ENCODE measurements at places on chromosomes 16 and 17.

- DNase-seq, result no peak
These were observed 7.8 kb downstream of the ST6GALNAC2 start for GRCh38 chr17:76577876-76578275.

- DNase-seq, result peak; percentile 73
These were observed 313 bp downstream of the UBTF start for GRCh38 chr17:44219108-44219615.

DNA sequence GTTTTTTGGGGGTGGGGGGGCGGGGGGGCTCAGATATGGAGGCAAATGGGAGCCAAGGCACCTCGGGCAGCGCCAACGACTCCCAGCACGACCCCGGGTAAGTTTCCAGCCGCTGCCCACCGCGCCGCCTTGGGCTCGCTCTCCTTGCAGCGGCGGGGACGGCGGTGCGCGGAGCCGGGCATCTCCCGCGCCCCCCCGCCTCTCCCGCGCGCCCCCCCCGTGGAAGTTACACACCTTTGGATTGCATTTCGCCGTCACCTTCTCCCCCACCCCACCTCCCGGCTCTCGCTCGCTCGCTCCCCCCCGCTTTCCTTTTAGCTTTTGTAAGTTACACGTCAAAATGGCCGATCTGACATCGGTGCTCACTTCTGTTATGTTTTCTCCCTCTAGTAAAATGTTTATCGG, 387 bp downstream of the MSI2 start:
- no peak for DNase-seq

GRCh38 chr16:64543441-64543840, 578.4 kb downstream of the CDH11 start:
- DNase-seq, result no peak

DNA sequence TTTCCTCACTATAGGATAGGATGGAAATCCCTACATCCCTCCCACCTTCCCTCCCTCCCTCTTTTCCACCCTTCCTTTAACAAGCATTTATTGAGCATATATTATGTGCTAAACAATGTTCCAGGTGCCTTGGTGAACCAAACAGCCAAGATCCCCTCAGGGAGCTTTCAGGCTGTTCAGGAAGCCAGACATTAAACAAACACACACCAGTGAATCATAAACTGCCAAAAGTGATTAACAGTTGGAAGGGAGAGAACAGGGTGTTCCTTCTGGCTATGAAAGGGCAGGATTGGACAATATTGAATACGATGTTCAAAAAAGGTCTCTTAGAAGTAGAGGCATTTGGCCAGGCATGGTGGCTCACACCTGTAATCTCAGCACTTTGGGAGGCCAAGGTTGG, 22.8 kb upstream of the CNEP1R1 start:
- DNase-seq, result no peak

DNA sequence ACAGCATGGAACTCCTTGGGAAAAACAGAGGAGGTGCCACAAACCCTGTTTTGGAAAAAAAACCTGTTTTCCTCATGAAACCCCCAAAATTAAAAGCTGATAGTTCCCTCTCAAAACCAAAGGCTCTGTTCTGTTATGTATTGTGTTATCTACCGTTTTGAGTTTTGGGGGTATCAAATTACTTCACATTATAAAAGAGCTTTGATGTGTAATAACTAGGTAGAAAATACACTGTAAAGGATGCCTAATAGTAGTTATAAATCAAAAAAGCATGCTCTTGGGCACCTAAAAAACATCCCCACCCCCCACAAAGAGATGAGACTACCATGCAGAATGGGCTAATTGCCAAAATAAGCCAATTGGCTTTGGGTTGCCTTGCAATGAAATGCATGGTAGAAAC, 30.8 kb downstream of the C16orf54 start:
- no peak for DNase-seq

GRCh38 chr17:65017207-65017774, 39.2 kb downstream of the GNA13 start:
- DNase-seq, result no peak

DNA sequence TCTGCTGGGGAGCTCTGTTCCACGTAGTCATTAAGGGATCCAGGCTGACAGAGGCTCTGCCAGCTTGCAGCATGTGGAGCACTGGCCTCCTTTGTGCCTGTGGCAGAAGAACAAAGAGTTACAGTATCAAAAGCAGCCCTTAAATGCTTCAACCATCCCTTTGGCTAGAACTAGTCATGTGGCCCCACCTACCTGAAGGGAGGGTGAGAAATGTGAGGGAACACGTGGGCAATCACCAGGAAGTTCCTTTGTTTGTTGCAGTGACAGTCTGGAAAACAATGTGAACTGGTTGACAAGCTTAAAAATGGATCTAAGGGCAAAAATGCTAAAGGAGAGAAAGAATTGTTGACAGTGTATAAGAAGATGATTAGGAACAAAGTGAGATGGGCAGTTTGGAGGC, 290.4 kb upstream of the HSBP1 start:
- no peak for DNase-seq

DNA sequence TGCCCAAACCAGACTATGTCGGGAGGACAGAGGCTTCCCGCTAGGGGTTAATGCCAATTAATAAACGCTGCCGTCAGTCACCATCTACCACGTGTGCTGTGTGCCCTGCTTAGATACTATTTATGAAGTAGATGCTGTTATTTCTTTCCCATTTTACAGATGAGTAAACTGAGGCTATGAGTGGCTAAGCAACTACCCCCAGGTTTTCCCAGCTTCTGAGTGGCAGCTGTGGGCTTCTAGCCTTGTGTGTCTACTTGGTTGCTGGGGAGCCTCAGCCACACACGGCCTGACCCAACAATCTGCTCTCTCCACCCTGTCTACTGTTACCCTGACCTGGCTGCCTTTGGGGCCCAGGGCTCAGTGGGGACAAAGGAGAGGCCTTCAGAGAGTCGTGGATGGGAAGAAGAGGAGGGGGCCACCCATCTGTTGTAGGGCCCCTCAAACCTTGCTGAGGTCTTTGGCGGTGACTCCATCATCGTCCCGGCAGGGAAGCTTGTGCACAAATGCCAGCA, 7.1 kb downstream of the GIT1 start:
- no peak for DNase-seq

- DNase-seq, result no peak
These were observed 5.8 kb upstream of the GSE1 start for GRCh38 chr16:85607321-85607765.

DNA sequence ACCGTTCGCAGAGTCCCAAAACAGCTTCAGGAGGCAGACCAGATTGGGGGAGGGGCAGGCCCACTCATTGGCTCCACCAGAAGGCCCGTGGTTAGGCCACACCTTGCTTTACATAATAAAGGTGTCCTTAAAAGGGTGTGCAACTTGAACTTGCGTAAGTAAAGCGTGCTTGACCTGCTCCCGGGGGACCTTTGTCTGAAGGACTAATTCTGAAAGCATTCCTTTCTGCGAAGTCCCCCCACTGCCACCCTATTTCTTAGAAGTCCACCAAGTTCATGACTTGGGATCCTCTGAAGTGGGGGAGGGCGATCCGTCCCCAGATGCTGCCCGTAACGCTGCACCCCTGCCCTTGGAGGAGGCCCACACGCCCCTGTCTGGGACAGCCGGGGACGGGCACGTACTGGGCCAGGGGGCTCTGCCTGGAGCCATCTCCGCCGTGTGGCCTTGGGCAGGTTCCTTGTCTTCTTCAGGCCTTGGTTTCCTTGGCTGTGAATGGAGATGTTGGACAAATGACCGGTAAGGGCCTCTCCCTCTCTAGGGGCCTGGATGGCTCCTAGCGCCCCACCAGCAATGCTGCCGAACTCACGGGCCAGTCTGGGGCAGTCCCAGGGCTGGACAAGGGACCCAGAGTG, 823 bp upstream of the ZNF469 start:
- no peak for DNase-seq

GRCh38 chr17:16044487-16044886, 44.9 kb downstream of the TTC19 start:
- no peak for DNase-seq

GRCh38 chr16:69476920-69477443, 52.6 kb downstream of the CYB5B start:
- DNase-seq, result no peak

DNA sequence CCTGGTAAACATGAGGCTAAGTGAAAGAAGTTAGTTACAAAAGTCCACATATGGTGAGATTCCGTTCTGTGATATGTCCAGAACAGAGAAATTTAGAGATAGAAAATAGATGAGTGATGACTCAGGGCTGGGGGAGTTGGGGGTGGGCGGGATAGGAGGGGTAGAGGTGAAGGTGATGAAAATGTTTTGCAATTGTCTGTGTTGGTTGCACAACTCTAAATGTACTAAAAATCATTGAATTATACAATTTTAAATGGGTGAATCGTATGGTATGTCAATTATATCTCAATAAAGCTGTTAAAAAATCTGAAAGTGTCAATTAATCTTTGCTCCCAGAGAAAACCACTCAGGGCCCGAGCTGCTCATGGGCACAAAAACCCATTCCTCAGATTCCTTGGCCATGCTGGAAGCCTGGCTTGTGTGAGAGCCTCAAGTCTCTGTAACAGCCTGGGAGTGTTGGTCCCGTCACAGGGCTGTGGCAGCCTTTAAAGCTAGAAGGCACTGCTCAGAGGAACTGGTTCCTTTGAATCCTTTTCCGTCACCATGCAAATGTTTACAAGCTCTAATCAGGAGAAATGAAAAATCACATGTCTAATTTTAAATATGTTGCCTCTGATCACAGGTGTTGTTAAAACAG, 225.3 kb downstream of the WWOX start:
- DNase-seq, result no peak

GRCh38 chr17:14452856-14453255, 152.0 kb downstream of the HS3ST3B1 start:
- no peak for DNase-seq

DNA sequence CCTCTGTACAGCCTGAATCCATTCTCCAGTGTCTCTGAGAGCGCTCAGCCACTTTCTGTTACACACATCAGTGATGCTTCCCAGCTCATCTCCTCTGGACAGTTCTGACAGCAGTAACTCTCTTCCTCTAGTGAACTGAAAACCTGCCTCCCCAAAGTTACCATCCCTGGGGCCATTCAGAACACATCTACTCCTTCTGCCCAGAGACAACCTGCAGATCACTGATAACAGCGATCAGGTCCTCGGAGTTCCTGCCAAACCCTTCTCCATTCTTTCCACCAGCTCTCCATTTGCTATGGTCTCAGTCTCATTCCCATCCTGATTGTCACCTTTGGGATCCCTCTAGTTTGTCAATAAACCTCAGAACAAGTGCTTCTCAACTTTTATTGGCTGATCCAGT, 7.3 kb downstream of the ZZEF1 start:
- DNase-seq, result no peak

GRCh38 chr16:2798723-2799204, 494 bp downstream of the PRSS41 start:
- no peak for DNase-seq

DNA sequence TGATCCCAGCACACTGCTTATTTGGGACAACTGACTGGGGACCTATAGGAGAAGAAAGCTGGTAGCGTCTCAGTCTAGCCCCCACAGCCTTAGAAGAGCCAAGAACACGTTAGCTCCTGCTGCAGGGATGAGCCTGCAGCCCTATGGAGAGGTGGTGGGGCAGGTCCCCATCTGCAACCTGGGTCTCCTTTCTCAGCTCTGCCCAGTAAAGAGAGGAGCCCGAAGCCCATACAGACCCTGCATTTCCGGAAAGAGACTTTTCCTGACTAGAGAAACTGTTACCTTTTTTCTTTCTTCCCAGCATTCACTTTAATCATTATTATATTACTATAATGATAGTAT, 788 bp downstream of the METTL22 start:
- DNase-seq, result no peak

GRCh38 chr17:80941171-80941570, 50.5 kb upstream of the CHMP6 start:
- DNase-seq, result no peak

GRCh38 chr17:64491994-64492393, 4.9 kb downstream of the POLG2 start:
- DNase-seq, result no peak

DNA sequence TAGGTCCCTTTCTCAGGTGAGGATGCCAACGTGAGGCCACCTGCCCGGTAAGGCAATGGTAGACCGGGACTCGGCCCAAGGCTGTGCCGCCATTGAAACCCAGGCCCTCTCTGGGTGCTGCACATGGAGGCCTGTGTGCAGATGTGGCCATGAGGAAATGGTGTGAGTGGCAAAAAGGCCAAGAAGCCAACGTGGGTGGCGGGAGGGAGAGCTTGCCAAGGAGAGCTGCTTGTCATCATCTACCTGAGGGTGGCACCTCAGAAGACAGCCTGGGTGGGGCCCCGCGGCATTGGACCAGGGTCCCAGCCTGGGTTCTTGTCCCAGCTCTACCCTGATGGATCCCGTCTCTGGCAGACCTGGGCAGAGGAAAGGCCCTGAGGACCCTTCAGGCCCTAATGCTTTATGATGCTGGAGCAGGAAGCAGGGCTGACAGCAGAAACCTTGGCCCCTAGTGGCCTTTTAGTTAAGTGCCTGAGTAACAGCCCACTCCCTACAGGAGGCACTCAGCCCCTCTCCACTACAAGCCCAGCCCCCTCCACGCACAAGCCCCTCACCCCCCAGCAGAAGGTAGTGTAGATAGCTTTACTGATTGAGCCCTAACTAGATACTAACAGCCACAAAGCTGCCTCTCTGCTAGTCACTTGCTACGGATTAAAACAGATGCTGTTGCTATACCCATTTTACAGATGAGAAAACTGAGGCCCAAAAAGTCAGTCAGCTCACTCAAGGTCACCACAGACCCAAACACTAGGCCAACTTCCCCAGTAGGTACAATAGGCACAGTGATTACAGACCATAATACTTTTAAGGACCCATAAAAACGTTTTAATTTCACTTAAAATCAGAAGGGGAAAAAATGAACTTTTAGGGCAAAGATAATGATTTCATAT, 26.2 kb upstream of the KIFC3 start:
- DNase-seq, result no peak

GRCh38 chr17:11705111-11705510, 106.8 kb downstream of the DNAH9 start:
- no peak for DNase-seq

- no peak for DNase-seq
These were observed 113.1 kb downstream of the IRX3 start for GRCh38 chr16:54173490-54173889.

DNA sequence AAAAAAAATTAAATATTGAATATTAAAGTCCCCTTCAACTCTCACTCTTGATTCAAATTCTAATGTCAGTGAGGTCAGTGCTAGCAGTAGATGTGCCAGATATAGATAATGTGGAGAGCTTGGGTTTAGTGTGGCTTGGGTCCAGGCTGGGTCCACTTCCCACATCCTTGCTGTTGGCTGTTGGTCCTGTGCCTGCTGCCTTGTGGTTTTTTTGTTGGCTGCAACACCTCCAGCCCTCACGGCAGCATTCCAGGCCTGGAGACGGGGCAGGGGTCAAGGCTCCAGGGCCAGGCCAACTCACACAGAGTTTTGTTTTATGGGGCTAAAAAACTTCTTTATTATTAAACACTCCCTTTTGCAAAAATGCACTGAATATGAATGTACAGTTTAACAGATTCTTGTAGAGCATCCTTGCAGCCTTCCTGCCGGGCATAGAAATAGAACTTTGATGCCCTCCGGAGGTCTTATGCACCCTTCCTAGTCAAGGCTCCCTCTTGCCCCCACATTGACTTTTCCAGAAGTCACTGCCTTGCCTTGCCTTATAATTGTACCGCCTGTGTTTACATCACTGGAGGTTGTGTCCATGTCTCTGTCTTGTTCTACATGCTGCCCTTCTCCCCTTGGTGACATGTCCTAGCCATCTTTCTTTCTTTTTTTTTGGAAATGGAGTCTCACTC, 25.5 kb upstream of the MYO15B start:
- DNase-seq, result no peak

- DNase-seq, result no peak
These were observed 216.1 kb downstream of the ABCC12 start for GRCh38 chr16:47939680-47940079.

- no peak for DNase-seq
These were observed 18.9 kb upstream of the SLC39A11 start for GRCh38 chr17:73111386-73111785.
